ENCODE measurements at places on chromosomes 7 and 10.

DNA sequence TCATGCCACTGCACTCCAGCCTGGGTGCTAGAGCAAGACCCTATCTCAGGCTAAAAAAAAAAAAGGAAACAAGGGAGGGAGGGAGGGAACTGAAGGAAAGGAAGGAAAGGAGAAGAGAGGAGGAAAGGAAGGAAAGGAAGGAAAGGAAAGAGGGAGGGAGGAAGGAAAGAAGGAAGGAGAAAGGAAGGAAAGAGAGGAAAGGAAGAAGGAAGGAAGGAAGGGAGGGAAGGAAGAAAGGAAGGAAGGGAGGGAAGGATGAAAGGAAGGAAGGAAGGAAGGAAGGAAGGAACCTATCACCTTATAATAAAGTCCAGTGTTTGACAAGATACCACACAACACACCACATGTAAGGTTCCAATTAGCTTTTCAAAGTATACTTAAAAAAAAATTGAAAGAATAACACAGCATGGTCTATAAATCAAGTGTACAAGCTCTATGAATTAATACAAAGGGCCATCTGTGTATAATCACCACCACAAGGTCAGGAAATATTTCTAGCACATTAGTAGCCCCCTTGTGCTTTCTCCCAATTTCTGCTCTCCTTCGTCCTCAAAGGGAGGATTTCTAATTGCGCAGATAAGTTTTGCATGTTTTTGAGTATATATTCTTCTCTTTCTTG is 26.4 kb downstream of the RNF216 start:
- no peak for DNase-seq
- H3K36me3 ChIP-seq: peaks cover 45% of the 10 kb centered on the region
- no peaks in the 10 kb centered on the region for H3K4me1 ChIP-seq
- H3K27ac ChIP-seq: no peak overlapping the region

- no peak for DNase-seq
- H3K36me3 ChIP-seq: no peaks in the 10 kb centered on the region
- no peak overlapping the region for H3K27ac ChIP-seq
- H3K4me1 ChIP-seq: no peaks in the 10 kb centered on the region
Measured at GRCh38 chr10:100579261-100580090, 43.7 kb downstream of the HIF1AN start.

DNA sequence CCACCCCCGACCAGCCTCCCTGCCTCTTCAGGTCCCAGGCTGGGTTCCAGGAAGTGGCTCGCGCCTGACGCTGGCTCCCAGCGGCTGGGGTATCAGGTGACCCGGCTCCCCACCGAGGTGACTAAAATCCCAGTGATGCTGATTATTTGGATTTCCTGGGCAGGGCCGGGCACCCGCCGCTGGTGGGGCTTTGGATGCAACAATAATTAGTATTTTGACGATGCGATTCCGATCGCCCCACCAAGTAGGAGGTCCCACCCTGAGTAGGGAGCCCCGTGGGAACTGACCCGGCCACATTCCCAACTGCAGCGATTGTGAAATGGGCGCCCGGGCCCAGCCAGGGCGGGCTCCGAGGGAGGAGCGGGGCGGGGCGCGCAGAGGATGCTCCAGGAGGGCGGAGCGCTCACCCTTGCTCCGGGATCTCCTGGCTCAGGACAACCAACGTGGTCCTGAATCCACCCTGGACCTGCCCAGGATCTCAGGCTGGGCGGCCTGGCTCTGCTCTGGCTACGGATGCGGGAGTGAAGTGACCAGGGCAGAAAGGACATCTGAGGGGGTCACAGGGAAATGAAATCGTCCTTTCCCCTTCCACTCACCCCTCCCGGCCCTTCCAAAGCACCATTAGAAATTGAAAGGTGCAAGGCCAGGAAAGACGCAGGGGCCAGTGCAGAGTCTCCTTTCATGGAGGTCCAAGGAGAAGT is 32.6 kb downstream of the DUSP5 start:
- H3K4me3 ChIP-seq: peak overlapping the region; percentile 23
- peak overlapping the region; percentile 47 for H3K27ac ChIP-seq
- DNase-seq: peak; percentile 79
- no peaks in the 10 kb centered on the region for H3K27me3 ChIP-seq
- peaks cover 37% of the 10 kb centered on the region for H3K4me1 ChIP-seq

- H3K27me3 ChIP-seq: no peaks in the 10 kb centered on the region
- DNase-seq: no peak
- H3K4me3 ChIP-seq: no peak overlapping the region
- H3K36me3 ChIP-seq: no peaks in the 10 kb centered on the region
- H3K4me1 ChIP-seq: no peaks in the 10 kb centered on the region
- no peak overlapping the region for H3K27ac ChIP-seq
Measured at GRCh38 chr10:46326066-46326465, 39.3 kb downstream of the ANTXRL start.

DNA sequence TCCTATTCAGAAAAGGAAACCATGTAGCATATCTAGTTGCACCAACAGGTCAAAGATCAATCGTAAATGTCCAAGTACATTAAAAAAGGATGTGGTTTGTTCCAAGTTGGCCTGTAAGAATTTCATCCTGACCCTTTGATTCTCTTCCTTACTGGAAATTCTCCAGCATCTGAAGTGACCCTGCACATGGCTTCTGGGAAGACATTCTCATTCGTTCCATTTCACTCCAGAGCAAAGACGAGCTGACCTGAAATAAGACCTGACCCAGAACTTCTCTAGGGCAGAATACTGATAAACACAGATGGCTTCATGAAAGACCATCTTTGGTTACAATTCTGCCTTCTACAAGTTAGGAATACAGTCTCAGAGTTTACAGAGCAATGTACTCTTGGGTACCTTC is 39.8 kb downstream of the ASB4 start:
- no peak overlapping the region for H3K4me3 ChIP-seq
- H3K27me3 ChIP-seq: peaks cover 27% of the 10 kb centered on the region
- no peak for DNase-seq
- no peaks in the 10 kb centered on the region for H3K36me3 ChIP-seq
- no peak overlapping the region for H3K27ac ChIP-seq

DNA sequence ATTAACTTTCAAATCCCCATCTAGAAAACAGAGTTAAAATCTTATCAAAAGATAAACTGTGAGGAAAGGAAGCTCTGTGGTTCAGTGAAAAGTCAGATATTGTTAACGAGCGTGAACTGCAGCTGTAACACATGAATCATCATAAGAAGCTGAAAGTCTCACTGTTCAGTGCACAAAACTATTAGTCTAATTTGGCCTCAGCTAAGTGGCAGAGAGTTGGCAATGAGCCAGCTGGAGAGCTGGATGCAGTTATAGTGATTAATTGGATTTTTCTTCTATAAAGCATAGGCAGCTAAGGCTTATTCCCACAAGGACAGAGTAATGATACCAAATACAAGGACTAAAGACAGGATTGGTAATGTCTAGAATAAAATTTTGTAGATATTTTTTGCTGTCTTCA is 101.1 kb upstream of the ABCB5 start:
- H3K36me3 ChIP-seq: no peaks in the 10 kb centered on the region
- peaks cover 9% of the 10 kb centered on the region for H3K4me1 ChIP-seq
- peak; percentile 65 for DNase-seq
- no peak overlapping the region for H3K27ac ChIP-seq
- H3K27me3 ChIP-seq: no peaks in the 10 kb centered on the region
- no peak overlapping the region for H3K4me3 ChIP-seq

DNA sequence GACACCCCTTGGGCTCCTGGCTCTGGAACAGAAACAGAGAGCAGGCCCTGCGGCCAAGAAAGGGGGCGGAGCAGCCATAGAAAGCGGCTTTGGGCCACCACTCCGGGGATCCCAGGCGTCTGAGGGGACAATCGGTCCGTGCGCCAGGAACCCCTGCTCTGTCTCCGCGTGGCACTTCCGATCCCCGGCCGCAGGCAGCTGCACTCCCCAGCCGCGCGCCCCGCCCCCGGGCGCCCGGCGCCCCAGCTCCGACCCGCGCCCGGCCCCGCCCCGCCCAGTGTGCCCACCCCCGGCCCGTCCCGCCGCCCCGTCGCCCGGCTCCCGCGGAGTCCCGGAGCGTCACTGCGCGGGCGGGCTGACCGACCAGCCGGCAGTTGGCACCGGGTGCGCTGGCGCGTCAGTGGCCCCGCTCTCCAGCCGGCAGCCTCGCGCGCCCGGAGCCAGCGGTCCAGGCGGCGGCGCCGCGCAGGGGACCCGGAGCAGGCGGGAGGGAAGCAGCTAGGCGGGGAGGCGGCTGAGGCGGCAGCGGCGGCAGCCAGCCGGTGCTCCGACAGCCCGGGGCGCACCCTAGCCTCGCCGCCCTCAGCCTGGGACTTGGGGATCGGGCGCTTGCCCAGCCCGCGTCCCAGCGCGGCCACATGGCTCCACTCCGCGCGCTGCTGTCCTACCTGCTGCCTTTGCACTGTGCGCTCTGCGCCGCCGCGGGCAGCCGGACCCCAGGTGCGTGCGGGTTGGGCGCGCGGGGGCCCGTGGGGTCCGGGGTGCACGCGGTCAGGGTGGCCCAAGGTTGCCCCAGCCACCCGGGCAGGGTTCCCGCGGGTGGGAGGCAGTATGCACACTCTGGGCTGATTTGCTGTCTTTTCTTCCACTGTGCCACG is at the start of gene ADAMTS14:
Gene ADAMTS14, plus strand, starts transcription at position 342 of the 878 bp plus-strand sequence. Its CDS starts 297 bp downstream, at position 639.
- H3K36me3 ChIP-seq: no peaks in the 10 kb centered on the region
- H3K4me3 ChIP-seq: peak within 1 kb of the TSS; percentile 22
- DNase-seq: no peak
- no peak within 1 kb of the TSS for H3K27ac ChIP-seq
- H3K27me3 ChIP-seq: peaks cover 5% of the 10 kb centered on the region

DNA sequence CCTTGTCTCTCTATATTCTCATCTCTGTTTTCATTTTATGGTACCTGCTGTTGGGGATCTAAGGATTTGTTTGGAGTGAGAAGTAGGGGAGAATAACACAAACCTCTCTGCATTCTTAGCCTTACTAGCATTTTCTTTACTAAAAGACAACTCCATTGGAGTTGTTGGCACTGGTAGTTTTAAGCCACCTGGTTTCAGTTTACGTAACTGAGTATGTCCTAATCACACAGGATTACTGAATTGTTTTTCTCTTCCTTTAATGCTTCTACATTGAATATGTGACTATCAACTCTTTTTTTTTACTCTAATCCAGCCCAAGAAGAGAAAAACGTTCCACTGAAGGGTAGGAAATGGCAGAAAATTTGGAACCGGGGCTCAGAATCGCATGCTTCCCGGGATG is 30.0 kb upstream of the TRIL start:
- H3K27me3 ChIP-seq: no peaks in the 10 kb centered on the region
- no peak for DNase-seq
- H3K36me3 ChIP-seq: no peaks in the 10 kb centered on the region
- H3K4me1 ChIP-seq: peaks cover 25% of the 10 kb centered on the region

- H3K4me3 ChIP-seq: no peak overlapping the region
- DNase-seq: no peak
- no peaks in the 10 kb centered on the region for H3K27me3 ChIP-seq
- H3K4me1 ChIP-seq: peaks cover 32% of the 10 kb centered on the region
- H3K27ac ChIP-seq: peak overlapping the region; percentile 98
Measured at GRCh38 chr7:41147606-41148485, 555.0 kb downstream of the INHBA start.
